Fibroblast of pulmonary artery (primary cell): ENCODE measurements at places on chromosomes 6 and 20.

DNA sequence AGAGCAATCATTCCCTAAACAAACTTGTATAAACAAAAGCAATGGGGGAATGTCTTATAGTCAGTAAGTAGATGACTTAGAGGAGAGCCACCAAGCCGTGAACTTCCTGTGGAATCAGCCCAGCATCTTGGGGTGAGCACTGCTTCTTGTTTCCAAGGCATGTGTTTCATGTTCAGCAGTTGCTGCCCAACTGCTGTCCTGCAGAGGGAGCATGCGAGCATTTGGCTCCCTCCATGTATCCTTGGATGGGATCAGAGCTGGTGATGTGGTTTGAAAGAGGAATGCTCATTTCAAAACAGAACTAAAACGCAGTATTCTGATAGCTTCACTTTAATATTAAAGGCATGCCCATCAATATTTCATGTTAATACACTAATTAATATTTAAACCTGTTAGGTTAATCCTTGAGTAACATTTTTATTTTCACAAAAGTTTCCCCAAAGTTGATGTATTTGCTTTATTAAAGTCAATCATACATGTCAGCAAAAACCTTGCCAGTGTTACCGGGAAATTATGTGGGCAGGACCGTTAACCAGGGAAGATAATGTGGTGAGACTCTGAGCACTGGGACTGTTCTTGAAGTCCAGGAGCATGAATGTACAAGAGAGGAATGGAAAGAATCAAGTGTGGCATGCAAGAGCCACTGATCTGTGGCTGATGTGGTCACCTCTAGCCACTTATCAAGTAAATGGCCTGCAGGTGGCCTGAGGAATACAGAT lies 172.1 kb upstream of the GGTLC1 start:
- peak; percentile 74 for DNase-seq

DNA sequence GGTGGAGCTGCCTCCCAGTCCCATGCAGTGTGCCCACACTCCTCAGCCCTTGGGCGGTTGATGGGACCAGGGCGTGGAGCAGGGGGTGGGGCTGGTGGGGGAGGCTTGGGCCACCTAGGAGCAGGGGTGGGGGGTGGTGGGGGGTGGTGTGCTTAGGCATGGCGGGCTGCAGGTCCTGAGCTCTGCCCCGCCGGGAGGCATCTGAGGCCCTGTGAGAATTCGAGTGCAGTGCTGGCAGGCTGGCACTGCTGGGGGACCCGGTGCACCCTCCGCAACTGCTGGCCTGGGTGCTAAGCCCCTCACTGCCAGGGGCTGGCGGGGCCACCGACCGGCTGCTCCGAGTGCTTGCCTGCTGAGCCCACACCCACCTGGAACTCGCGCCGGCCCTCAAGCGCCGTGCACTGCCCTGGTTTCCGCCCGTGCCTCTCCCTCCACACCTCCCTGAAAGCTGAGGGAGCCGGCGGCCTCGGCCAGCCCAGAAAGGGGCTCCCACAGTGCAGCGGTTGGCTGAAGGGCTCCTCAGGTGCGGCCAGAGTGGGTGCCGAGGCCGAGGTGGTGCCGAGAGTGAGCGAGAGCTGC lies 59.6 kb upstream of the PRL start:
- DNase-seq = no peak

DNA sequence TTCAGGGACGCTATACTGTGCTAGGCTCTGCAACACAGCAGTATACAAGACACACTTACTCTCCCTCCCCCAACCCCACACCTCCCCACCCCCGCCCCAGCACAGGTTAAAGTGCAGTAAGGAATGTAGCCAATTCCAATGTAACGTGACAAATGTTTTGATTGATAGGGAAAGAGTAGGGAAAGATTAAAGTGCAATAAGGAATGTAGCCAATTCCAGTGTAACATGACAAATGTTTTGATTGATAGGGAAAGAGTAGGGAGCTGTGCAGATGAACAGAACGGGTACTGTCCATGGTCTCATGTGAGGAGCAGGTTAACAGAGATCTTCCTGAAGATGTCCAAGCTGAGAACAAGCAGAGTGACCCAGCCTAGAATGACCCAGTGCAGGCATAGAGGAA lies 69.1 kb downstream of the TMEM244 start:
- DNase-seq = no peak

- no peak for DNase-seq
Measured at GRCh38 chr6:24010133-24010532, 115.9 kb upstream of the NRSN1 start.

DNA sequence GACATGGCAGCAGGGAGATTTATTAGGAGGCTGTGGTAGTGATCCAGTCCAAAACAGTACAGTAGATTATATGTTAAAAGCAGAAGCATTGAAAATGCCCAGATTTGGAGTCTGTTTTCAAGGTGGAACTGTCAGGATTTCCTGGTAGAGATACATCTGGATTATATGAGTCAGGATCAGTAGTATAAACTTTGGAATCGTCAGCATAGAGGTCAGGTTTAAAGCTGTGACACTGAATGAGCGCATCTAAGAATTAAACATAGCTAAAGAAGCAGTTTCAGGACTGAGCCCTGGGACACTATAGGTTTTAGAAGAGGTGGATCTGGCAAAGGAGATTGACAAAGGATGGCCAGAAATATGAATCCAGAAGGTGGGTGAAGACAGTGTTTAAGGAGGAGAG lies 60.4 kb downstream of the RNF144B start:
- DNase-seq = no peak

DNA sequence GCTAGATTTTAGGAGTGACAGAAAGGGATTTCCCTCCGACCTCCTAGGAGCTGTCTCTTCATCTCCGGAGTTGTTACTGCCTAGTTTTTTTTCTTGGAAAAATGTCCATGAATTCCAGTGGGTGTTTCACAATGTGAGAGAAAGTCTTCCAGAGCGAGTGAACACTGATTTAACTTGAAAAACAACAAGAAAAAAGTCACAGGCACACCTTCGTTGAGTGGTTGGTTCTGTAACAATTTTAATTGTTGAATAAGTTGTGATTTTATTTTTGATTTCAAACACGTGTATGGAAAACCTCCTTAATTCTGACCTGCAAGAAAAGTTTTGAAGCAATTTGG lies 2.9 kb downstream of the TFAP2C start:
- DNase-seq = no peak

GRCh38 chr6:11194356-11195218 lies 37.9 kb downstream of the NEDD9 start:
- peak; percentile 90 for DNase-seq

- no peak for DNase-seq
Measured at GRCh38 chr20:46914789-46915379, 20.2 kb downstream of the EYA2 start.

DNA sequence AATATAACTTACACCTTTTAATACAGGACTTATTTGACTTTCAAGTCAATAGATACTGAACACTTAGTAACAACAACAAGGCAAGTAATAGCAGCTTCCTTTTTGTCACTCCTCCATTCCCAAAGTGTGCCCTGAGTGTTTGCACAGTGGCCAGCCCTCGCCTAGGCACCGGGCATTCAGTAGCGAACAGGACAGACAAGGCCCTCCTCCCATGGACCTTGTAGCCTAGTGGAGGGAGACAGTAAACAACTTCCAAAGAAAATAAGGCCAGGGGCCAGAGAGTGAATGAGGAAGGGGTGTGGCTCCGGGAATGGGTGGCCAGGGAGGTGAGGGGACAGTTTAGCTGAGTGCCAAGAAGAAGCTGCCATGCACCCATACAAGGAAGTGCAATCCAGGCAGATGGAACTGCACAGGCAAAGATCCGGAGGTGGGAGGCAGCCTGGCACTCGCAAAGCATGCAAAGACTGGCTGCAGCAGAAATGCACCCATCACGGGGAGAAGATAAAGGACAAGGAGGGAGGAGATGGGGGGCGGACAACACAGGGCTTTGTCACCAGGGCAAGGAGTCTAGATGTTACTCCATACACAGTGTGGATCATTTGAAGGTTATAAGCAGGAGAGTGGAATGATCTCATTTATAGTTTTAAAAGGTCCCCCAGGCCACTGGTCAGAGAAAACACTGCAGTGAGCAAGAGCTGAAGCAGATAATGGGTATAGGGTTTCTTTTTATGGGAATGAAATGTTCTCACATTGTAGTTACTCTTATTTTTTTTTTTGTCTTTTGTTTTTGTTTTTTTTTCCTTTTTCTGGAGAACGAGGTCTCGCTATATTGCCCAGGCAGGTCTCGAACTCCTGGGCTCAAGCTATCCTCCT lies 32.2 kb downstream of the ATP9A start:
- no peak for DNase-seq

DNA sequence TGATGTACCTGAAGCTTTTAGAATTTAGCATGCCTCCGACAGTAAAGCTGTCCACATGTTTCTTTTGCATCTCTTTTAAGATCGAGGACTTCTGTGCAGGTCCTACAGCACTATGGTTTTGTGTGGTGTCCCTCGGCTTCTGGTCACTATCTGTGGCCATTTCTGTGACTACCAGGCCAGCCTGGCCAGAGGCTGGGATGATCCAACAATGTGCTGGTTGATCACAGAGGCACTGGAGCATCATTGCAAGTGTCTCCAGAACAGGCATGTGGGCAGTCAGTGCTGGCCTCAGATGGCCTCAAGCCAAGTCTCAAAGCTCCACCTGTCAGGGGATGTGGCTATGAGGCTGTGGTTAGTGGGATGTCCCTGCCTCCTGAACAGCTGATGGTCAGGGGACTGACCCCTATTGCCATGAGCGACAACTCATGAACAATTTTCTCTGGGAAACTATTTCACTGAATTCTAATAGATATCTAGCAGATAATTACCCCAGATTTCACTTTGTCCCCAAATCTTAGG lies 136.6 kb downstream of the SYNDIG1 start:
- DNase-seq = no peak

DNA sequence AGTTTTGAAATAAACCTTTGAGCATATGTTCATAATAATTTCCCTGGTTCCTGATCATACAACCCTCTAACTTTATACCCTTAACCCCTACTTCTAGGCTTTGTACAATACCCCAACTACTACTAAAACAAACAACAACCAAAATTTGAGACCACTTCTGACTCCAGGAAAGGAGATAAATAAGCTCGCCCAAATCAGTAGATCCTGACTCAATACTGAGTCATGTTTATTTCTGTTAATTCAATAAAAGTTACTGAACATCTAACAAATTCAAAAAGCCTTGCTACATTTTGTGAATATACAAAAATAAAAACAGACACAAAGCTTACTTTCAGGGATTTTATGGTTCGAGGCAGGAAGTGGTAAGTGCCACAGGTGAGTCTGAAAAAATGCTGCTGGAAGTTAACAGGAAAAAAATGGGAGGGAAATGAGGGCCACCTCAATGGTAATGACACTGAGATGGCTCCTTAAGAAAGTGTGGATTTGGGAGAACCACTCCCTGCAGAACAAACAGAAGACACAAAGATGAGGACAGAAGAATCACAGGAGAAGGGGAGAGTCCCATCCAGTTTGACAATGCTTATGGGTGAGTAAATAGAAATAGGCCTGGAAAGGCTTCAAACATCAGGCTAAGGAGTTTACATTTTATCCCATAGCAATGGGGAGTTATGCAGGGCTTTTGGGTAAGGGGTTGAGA lies 63.4 kb downstream of the DST start:
- DNase-seq = no peak

GRCh38 chr6:114404339-114404955 lies 61.6 kb upstream of the HS3ST5 start:
- no peak for DNase-seq

DNA sequence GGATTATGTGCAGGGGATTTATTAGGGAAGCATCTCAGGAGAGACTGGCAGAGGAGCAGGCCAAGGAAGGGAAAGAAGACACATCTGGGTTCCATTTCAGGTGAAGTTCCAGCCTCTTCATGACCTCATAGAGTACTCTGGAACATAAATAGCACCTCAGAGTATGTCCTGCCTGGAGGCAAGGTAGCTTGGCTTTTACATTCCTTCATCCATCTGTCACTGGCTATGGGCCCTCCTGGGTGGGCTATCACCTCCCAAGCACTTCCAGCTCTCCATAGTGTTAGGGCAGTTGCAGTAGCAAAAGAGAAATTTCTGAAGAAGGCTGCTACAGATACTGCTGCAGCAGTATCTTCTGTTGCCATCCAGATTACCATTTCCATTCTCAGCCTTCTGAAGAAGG lies 116.0 kb downstream of the PLCB1 start:
- no peak for DNase-seq

- no peak for DNase-seq
Measured at GRCh38 chr20:43387737-43388136, 70.0 kb upstream of the SRSF6 start.

GRCh38 chr20:63295846-63296245 lies 2.9 kb downstream of the COL20A1 start:
- DNase-seq = no peak

DNA sequence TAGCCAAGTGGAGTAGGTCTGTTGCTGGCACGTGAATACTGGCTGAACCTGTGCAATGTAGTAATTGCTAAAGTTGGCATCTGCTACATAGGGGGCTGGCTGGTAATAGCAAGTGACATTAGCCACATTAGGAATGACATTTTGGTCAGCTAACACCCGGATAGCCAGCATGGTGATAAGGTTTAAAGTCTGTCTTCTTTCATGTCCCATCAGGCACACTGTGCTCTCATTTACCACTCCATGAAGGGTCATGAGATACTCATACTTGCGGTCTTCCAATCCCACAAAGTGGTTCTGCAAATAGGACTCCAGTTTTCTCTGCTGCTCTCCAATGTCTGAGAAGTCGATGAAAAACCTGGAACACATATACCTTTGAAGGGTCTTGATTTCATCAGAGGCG lies 2.8 kb downstream of the TENT5A start:
- peak; percentile 10 for DNase-seq

DNA sequence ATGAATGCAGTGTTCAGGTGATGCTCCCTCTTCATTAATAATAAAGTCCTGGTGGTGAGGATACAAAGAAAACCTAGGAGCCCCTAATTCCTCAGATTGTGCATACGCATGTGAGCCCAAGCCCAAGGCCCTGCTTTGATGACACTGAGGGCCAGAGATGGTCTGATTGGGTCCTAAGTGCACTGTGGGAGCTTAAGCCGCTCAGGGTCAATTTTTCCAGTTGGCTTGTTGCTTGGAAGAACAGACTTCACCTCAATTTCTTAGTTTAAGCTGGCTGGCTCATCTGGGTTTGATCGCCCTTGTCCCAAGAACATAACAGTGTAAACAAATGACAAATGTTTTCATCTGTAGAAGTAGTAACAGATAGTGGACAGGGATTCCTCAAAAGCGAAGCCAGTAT lies 41.4 kb downstream of the INSM1 start:
- no peak for DNase-seq

DNA sequence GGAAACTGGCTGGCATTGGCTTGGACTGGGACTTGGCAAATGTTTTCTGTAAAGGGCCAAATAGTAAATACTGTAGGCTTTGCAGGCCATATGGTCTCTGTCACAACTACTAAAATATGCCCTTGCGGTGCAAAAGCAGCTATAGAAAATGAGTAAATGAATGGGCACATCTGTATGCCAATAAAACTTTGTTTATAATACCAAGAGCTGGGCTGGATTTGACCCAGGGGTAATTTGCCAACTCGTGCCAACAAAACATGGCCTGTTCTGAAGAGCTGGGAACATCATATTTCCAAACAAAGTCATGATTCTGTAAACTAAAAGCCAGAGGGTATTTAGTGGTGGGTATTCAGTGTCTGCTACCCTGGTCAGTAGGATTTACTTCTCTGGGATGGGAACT lies 320.1 kb upstream of the SOX4 start:
- DNase-seq = no peak

- no peak for DNase-seq
Measured at GRCh38 chr6:53925891-53926290, 131.1 kb downstream of the LRRC1 start.
